ENCODE measurements at places on chromosomes 16 and 17.
A peak's percentile ranks its signal among the peaks of the same experiment; 100 is the strongest.

DNA sequence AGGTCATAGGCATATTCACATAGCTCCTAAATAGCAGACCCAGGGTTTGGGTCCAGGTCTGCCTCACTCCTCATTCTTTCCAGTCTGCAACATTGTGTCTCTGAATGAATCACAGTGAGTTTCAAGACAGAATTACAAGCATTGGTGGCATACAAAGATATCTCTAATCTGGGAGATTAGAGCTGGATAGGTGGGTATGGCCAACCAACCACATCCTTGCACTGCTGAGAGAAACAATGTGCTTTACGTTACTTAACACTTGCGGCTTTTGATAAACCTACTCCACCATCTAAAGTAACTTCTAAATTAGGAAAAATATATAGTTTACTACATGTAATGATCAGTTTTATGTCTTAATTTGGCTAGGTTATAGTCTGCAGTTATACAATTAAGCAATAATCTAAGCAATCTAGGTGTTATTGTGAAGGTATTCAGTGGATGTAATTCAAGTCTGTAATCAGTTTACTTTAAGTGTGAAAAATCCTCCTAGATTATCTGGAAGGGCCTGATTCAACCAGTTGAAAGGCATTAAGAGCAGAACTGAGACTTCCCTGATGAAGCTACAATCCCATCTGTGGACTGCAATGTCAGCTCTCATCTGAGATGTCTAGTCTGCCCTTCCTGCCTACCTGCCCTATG lies 26.7 kb downstream of the CDH11 start:
- DNase-seq: no peak

DNA sequence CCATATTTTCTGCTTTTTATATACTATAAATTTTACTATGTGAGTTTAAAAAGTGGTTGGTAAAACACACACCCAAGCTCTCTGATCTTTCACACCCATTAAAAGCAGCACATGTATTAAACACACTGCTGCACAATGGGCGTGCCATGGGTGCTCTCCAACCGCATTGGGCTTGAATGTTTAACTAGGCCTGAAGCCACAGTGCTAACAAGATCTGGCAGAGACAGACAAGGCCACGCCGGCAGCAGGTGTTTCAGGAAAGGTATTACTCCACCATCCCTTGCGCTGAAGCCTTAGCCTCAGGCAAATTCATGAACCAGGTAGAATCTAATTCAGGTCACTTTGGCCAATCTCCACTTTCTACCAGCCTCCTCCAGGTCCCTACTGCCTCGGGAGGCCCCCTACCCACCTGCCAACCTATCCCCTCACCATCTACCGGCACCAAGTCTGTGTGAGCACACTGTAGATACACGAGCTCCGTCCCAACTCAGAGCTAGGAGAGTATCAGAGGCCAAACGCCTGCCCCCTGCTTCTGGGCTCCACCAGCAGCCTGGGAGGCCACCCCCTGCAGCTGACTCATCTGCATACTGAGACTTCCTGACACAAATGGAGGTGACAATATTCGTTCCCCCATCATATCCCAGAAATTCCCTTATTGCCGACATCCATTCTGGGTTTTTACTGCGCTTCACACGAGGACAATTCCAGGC lies 95.0 kb downstream of the ADCY9 start:
- DNase-seq: peak; percentile 26

DNA sequence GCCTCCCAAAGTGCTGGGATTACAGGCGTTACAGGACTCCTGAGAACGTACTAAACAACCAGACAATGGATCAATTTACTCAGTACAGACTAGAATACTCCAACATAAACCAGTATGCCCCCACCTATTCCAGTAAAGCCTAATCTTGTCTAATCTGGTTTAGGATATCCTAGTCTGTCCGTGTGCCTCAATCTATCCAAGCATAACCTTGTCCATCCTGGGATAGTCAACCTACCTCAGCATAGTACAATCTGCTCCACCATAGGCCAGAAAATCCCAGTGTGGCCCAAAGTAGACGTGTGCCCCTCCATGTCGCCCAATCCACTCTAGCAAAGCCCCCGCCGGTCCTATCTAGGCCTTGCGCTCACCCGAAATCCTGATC lies 625 bp downstream of the DVL2 start:
- no peak for DNase-seq

GRCh38 chr16:10828851-10829366 lies 10.3 kb upstream of the TVP23A start:
- no peak for DNase-seq

DNA sequence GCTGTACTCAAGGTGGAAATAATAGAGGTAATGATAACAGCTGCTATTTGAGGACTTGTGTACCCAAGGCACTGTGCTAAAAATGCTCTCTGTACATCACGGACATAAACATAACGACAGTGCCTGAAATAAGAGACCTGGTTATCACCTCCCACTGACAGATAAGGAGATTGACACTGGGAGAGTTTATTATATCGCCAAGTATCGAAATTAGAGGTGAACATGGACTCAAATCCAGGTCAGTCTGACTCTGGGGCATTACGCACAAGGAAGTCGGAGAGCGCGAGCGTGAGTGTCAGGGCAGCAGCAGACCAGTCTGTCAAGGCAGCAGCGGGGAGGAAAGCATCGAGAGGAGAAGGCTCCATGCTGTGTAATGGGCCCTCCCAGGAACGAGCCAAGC lies 57.1 kb downstream of the GOSR1 start:
- DNase-seq: no peak

GRCh38 chr17:75260641-75261335 lies 618 bp downstream of the GGA3 start:
- no peak for DNase-seq

DNA sequence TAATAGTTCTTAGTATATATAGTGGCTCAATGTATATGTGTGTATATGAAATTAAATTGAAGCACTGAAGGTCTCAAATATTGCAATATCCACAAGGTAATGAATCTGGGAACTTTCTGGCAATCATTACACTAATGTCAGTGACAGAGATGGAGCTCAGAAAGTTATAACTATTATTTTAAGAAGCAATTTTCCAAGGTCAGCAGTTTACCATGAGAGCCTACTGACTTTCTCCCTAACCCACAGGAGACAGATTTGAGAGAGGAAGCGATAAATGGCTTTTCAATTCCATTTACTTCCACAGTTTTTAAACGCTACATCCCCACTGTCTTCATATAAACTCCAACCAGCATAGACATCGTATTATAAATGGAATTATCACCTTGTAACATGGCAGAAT lies 92.9 kb downstream of the PCTP start:
- no peak for DNase-seq

DNA sequence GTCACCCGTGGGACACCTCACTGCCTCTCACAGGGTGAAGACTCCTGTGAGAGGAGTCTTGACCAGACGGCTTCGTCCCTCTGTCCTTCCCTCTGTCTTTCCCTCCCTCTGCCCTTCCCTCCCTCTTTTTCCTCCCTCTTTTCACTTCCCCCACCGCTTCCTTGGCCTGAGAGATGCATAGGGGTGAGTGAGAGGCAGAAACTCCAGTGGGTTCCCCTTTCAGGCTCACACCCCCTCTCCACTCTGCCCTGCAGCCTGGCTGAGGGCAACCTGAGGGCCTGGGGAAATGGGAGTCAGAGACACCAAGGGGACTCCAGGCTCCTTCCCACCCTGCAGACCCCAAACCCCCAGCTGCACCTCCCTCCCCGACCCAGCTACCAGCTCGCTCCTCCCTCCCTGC lies 14.6 kb upstream of the KRT17 start:
- no peak for DNase-seq

- no peak for DNase-seq
Observed at GRCh38 chr17:28700830-28701492, 10.7 kb downstream of the PROCA1 start.

DNA sequence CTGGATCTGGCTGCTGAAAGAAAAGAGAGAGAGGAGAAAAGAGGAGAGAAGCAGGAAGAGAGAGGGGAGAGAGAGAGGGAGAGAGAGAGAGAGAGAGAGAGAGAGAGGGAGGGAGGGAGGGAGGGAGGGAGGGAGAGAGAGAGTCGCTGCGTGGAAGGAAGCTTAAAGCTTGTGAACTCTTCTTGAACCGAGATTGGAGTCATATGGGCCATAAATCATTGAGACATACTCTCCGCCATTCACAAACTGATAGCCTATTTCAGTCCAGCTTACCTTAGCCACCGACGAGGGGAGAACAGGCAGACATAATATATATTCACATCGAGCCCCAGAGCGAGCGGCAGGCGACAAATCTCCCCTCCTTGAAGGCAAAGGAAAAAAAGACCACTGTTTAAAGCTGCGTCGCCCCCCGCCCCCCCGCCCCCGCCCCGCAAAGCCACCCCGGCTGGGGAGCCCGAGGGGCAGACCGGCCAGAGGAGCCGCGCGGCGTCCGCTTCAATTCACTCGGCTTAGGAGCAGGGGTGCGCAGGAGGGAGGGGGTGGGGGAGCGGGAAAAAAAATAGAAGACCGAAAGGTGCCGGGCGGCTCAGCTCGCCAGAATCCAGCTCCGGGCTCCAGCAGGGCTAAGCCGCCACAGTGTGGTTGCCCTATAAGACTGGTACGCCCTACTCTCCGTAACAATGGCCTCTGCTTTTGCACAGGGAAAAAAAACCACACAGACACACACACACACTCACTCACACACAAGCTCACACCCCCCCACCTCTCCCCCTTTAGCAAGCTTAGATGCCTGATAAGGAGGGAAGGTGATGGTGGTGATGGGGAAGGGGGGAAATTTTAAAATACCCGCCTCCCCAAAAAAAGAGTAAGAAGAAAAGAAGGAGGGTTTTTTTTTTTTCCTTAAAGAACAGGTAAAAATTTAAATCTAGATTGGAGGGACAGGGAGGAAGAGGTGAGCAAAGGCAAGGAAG lies 10.6 kb upstream of the HOXB2 start:
- peak; percentile 52 for DNase-seq

DNA sequence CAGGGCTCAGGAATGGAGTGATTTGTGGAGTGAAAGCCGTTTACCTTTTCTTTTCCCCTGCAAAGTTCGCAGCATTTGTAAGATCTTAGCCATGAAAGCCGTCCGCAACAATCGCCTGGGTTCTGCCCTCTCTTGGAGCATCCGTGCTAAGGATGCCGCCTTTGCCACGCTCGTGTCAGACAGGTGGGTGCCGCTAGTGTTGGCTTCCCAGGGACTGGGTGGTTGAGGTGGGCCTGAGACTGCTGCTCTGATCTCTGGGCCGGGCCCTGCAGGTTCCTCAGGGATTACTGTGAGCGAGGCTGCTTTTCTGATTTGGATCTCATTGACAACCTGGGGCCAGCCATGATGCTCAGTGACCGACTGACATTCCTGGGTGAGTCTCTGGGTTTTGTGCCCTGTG lies 27.3 kb downstream of the NUP85 start:
- DNase-seq: no peak

- no peak for DNase-seq
Observed at GRCh38 chr16:84156342-84156784, 11.3 kb downstream of the DNAAF1 start.

DNA sequence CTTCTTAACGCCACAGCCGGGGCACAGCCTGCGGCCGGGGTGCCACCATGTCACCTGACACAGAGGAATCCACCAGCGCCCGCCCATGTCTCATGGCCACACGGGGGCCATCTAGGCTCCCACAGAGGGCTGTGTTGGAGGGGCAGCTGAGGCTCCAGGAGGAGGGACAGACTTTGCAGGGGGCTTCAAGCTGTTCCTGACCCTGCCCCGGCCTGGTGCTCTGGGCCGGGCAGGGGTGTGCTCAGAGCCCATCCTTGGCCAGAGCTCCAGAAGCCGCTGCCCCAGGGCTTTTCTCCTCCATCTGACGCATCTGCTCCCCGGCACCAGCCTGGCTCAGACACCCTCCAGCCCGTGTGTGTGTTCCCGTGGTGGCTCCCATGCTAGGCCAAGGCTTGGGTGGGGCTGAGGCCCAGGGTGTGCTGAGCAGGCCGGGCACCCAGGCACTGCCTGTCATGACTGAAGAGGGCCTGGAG lies 7.8 kb upstream of the SLC38A10 start:
- DNase-seq: no peak

GRCh38 chr17:39178536-39178935 lies 12.6 kb upstream of the ARL5C start:
- no peak for DNase-seq

DNA sequence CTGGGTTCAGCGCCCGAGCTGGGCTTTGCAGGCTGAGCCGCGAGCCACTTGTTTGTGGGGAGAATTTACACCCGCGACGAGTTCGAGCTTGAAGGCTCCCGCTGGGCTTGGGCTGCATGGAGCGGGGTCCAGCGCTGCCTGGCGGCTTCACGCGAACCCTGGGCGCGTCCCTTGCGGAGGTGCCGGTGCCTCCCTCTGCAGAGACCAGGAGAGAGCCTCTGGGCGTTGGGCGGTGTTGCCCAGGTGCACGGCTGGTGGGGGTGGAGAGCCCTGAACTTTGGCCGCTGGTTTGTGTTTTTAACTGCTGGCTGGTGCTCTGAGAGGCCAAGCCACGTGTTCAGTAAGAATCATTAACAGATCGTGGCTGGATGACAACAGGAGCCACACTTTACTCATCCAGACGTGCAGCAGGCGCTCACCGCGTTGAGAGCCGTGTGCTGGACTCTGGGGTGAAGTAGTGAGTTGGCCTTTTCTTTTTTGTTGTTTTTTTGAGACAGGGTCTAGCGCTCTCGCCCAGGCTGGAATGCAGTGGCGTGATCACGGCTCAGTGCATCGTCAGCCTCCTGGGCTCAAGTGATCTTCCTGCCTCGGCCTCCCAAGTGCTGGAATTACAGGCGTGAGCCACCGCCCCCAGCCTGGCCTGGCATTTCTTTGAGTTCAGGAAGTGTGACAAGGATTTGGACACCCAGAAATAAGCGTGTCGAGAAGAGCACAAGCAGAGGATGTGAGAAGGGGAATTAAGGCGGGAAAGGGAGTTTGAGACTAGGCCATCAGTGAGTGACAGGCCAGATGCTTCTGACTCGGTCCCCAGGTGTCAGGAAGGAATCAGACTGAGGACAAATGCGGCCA lies 827 bp downstream of the CDK10 start:
- DNase-seq: no peak

GRCh38 chr16:17275076-17276009 lies 195.4 kb downstream of the XYLT1 start:
- no peak for DNase-seq

GRCh38 chr17:2192367-2193057 lies 111.1 kb downstream of the SMG6 start:
- no peak for DNase-seq

DNA sequence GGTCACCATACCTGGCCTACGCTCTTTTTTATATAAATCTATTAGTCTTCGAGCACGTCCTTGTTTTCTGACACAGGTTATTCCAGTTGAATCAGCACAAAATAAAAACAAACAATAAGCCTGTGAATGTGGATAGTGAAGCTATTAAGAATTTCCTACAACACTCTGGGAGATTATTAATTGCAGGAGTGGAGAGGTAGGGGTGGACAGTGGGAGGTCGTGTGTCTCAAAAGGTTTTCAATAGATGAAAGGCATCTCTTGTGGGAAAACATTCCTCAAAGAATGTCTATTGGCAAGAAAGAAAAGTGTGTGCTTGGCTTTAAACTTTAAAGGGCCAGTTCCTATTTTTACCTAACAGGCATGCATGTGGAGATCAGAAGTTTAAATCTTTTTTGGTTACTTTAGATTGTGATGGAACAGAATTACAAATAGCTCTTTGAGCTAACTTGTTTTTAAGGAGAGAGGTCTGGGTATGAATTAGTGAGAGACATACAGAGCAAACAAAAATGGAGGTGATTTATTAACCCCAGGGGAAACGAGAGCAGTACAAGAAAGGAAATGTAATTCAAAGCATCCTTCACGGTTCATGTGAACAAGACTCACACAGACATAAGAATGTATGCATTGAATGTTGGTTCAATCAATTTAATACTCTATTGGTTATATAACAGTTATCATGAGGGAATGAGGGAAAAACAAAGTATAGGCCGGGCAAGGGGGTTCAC lies 9.0 kb downstream of the SMYD4 start:
- DNase-seq: no peak

Data from NCI-H748 treated with DMSO at 0.1 percent for 48 hours (cell line).